ENCODE measurements at places on chromosomes 2 and 18.

DNA sequence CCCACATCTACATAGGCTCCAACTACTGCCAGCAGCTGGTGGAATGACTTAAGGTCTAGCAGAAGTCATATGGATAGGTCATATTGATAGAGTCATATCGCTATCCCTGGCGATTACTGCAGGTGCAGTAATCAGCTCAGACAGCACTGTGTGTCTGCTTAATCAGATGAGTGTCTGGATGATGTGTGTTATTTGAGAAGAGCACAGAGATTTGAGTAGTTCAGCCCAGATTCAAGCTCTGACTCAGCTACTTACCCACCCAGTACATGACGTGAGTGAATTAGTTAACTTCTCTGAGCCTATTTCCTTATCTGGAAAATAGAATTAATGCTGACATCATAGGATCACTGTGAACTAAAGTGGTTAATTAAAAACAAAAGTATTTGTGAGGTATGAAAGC lies 78.9 kb downstream of the EHD3 start:
- no peak for DNase-seq

GRCh38 chr2:31707992-31708391 lies 127.3 kb upstream of the SRD5A2 start:
- DNase-seq: no peak

- no peak for DNase-seq
These were observed 347.3 kb upstream of the HNRNPA3 start for GRCh38 chr2:176865336-176865735.

- DNase-seq: no peak
These were observed 46.0 kb upstream of the MTIF2 start for GRCh38 chr2:55314985-55315384.

- no peak for DNase-seq
These were observed 90.1 kb downstream of the ALPK2 start for GRCh38 chr18:58538604-58539386.

GRCh38 chr2:190636361-190636760 lies 12.5 kb upstream of the NAB1 start:
- DNase-seq: no peak

- DNase-seq: no peak
These were observed at the start of gene PID1 for GRCh38 chr2:229270551-229271410. PID1 (minus strand) TSS chr2:229271287; CDS start chr2:229271043, 244 bp downstream.

DNA sequence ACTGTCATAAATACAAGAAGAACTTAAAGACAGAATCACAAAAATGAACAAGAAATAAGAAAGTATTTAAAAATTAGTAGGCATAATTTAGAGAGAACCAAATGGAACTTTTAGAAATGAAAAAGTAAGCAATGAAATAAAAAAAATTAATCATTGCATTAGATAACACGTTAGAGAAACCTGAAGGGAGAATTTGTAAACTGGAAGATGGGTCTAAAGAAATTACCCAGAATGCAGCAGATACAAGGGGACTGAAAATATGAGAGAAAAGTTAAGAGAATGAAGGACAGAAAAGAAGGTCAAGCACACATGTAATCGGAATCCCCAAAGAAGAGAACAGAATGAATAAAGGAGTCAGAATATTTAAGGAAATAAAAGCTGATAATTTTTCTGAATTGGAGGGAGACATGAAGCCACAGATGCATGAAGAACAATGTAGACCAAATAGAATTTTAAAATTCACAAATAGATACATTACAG lies 21.5 kb downstream of the TCF4 start:
- no peak for DNase-seq

DNA sequence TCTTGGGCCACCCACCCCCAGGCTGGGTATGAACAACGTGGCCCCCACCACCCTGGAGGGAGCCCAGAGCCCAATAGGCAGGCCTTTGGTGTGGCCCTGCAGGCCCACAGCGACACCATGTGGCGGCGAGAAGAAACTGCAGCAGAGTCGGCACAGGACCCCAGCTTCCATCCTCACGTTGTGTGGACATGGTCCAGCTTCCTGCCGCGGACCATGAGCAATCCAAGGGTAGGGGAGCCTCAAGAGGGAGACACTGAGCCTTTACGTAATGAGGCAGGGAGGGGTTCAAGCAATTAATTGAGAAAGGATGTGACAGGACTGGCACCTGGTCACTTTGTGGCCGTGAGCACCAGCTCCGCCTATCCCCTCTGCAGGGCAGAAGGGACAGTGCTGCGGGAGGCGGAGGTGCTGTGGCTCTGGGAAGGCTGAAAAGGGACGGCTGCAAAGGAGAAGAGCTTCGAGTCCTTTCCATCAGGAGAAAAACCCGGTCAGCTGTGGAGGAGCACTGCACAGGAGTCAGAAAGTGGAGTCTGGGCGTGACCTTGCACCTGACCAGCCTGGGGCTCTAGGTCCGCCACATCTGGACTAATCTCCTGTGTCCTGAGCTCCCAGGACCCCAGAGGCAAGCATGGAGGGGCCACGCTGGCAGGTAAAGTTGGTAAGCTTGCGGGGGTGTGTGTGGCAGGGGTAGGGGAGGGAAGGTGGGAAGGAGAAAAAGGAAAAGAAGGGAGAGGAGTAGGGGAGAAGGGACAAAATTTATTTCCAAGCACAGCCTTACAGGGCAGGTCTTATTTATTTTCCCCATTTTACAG lies 44.9 kb downstream of the TMEM37 start:
- DNase-seq: peak; percentile 16

DNA sequence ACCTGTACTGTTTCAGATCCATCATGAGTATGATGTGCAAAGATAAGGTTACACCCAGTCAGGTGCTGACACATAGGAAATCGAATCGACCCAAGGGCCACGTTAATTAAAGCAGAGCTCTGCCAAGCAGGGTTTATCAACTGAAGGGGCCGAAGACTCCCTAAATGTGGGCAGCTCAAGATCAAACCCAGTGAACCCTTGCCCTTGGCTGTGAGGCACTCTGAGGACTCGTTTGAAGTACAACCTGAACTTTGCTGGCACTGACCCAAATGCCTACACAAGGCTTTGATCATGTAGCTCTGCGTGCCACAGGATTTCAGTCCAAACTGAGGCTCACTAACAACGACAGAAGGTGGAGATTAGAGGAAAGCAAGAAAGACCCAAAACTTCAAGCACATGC lies 352.1 kb downstream of the MTX2 start:
- no peak for DNase-seq

DNA sequence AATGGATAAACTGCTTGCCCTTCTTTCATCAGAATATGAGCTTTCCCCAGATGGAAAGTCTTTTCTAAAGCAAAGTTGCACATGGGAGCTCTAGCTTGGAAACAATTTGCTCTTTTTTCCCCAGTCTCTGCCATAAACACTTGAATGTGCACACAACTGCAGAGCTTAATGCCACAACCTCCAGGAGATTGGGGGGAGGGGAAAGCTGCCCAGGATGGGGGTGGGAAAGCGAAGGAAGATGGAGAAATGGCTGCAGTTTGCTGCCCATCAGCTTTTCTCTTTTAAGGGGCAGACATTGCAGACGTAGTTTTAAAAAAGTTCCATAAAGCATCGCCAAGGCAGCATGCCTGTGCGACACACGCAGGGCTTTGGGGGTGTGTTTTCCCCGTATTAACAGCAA lies 1.5 kb downstream of the ACKR3 start:
- no peak for DNase-seq

DNA sequence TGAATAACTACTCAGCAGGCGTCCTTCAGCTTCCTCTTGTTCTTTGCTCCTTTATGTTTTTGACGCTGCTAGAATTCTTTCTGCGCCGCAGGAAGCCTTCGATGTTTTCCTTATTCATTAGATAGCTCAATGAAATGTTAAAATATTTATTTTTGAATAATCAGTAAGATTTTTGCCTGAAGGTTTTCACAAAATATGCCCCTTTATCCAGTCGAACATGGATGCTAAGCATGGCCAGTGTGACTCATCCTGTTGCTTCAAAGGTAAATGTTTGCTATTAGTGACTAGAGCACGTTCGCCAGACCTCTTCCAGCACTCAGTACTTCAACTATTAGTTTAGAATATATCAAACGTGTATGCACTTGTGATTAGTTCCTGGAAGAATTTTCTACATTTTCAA lies 7.6 kb upstream of the MEIS1 start:
- DNase-seq: no peak

GRCh38 chr2:75153221-75153620 lies 46.1 kb downstream of the TACR1 start:
- DNase-seq: no peak
